ENCODE measurements at places on chromosomes 7 and 10. TPM values are rescaled to one million over a fixed set of nuclear protein-coding genes. Genes with fewer than 3 reads are reported as not detected.

GRCh38 chr7:105284014-105284413 is 104.7 kb downstream of the SRPK2 start:
- H3K27me3 ChIP-seq: no peaks in the 10 kb centered on the region
- H3K36me3 ChIP-seq: no peaks in the 10 kb centered on the region
- H3K4me3 ChIP-seq: no peak overlapping the region
- DNase-seq: no peak
- no peak overlapping the region for H3K27ac ChIP-seq

DNA sequence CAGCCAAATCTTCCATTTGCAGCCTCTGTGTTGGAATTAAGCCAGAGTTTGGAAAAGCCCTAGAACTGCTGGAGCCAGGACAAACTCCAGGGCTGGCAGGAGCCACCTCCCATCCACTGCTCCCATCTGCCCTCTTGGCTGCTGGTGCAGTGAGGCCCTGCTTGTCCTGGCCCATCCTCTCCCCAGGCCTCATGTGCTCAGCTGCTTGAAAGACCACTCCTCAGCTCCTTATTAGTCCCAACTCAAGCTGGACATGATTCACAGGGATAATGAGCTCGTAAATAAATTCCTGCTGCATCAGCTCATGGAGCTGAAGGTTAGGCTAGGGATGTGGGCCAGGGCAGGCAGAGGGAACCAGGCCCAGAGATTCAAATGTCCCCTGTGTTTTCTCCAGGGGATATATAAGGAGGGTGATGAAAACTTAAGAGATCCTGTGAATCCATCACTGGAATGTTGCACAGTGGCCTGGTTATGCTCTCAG is 282.8 kb downstream of the RPS24 start:
- no peaks in the 10 kb centered on the region for H3K27me3 ChIP-seq
- no peak overlapping the region for H3K4me3 ChIP-seq
- H3K36me3 ChIP-seq: no peaks in the 10 kb centered on the region

DNA sequence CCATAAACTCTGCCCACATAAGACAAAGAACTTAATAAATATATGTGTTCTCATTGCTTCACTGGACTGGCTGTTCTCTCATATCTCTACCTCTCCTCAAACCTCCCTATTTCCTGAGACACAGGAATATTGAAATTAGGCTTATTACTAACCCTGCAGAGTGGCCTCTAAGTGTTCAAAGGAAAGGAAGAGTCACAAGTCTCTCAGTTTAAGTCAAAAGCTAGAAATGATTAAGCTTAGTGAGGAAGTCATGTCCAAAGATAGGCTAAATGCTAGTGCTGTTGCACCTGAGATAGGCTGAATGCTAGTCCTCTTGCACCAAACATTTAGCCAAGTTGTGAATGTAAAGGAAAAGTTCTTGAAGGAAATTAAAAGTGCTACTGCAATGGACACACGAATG is 41.1 kb downstream of the GNAI1 start:
- H3K4me1 ChIP-seq: no peaks in the 10 kb centered on the region
- no peaks in the 10 kb centered on the region for H3K27me3 ChIP-seq
- H3K4me3 ChIP-seq: no peak overlapping the region
- DNase-seq: no peak

- H3K27ac ChIP-seq: no peak overlapping the region
- peak; percentile 61 for DNase-seq
- H3K4me3 ChIP-seq: no peak overlapping the region
- H3K27me3 ChIP-seq: no peaks in the 10 kb centered on the region
Observed at GRCh38 chr7:137081321-137082093, 213.1 kb downstream of the CHRM2 start.

Gene GLI3
- 21.3 TPM for total RNA-seq

Gene UBN2
- 30.6 TPM for total RNA-seq

Gene MYO1G
- 21.3 TPM for total RNA-seq

Gene FOXP2
- total RNA-seq: 18.1 TPM

Data from aorta (tissue), 5 donors.